ENCODE measurements at places on chromosomes 11 and 22.

- DNase-seq: no peak
Measured at GRCh38 chr11:24556693-24557092, 59.8 kb downstream of the LUZP2 start.

- no peak for DNase-seq
Measured at GRCh38 chr11:34682825-34683224, 61.9 kb downstream of the EHF start.

DNA sequence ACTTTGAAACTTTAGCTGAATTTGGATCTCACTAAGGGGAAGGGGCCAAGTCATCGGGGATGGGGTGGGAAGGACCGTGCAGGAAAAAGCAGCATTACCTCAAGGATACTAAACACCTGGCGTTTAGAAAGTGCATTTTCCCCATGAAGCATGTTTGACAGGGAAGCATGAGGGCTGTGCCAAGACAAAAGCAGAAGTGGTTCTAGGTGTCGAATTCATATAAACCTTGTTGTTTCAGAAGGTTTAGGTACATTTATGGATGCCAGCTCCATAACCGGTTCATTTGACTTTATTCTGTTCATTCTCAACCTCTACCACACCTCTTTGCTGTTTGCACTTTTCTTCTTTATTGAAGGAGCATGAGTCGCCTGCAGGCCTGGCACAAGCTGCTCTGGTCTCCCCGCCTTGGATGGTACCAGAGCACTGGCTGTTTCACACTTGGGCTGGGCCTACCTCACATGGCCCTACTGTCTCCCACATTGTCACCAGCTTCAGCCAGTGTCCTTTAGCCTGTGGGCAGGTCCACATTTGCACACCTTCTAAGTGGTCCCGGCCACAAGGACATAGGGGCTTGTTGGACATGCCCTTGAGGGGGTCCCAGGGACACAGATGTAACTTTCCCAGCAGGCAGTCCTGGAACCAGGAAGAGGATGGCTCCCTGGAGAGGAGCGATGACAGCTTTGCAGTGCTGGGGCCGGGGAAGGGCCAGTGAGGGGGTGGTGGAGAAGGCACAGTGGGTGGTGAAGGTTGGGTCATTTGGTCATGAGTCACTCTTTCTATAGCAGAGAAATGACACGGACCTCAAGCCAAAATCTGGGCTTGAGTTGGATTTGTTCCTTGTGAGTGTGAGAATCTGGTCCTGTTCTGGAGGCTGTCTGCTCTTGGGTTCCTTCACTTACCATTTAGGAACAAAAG lies 3.2 kb upstream of the ST14 start:
- no peak for DNase-seq

- DNase-seq: no peak
Measured at GRCh38 chr11:116665523-116665922, 107.3 kb downstream of the BUD13 start.

DNA sequence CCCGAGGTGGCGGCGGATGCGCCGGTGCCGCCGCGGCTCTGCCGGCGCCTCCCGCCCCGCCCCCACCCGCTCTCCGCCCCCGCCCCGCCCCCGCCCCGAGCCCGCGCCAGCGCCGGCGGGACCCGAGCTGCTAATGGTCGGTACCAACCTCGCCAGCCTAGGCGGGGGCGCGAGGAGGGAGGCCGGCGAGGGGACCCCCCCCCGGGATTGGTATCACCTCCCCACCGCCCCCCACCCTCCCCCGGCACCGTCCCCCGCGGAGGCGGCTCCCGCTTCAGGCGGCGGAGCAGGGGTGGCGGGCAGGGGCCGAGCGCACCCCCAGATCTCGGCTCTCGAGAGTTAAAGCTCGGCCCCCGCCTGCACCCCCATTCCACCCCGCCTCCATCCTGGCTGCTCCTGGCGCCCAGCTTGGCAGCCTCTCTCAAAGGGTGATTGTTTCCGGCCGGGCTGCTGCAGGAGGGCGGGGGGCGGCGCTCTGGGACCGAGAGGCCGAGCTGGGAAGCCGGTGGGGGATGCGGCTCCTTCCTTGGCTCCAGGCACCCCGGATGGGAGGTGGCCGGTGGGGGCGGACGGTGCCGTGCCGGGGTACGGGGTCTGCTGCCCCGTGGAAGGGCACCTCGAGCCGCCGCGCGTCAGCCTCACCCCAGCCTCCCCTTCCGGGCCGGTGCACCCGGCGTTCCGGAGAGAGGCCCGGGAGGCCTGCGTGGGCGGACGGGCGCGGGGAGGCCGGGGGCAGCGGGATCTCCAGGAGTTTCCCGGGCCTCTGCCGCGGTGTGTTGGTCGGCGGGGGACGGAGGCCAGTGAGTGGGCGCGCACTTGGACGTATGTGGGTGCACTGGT lies at the start of gene B3GAT1:
B3GAT1 (minus strand) TSS at position 40 of the 840 bp plus-strand sequence. CDS start 24,583 bp downstream, outside the sequence.
- peak; percentile 66 for DNase-seq

Measured in D721Med (cell line).